ENCODE measurements at places on chromosomes 13 and 19.

GRCh38 chr13:32650705-32651311 is 64.6 kb downstream of the PDS5B start:
- DNase-seq, result peak; percentile 57

GRCh38 chr13:112688560-112689302 is 1.1 kb upstream of the ATP11A start:
- DNase-seq, result no peak

- no peak for DNase-seq
Measured at GRCh38 chr19:30541575-30541974, 169.4 kb downstream of the ZNF536 start.

DNA sequence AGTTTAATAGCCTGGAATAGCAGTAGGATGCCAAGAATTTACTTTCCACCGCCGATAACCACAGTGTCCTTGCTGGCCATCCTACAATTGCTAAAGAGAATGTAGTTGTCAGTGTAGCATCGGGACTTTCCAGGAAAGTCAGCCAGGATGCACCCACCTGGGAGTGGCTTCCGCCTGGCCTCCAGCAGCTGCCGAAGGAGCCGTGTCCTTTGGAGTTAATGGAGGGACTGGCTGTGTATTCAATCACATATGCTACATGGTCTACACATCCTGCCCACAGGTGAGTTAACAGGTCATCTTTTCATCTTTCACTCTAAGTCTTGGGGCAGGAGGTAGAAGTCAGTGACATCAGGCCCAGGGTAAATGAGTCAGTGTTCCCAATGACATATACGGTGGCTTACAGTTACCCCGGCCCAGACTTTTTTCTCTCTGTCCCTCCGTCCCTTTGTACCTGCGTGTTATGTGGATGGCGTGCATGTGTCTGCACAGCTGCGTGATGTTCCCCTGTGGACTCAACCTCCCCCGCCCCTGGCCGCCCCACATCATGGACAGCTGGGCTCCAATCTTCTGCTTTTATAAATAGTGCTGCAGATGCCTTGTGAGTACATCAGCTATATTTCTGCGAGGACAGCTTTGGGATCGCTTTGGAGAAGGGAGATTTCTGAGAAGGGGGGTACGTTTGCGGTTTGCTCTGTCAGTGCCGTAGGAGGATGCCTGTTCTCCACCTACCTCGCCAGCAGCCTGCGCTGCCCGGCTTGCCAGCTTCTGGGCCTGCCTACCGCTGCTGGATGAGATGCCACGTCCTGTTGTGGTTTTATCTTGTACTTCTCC is 63.1 kb downstream of the ATP11A start:
- peak; percentile 87 for DNase-seq

- DNase-seq, result no peak
Measured at GRCh38 chr19:44757735-44758505, 9.4 kb downstream of the BCL3 start.

DNA sequence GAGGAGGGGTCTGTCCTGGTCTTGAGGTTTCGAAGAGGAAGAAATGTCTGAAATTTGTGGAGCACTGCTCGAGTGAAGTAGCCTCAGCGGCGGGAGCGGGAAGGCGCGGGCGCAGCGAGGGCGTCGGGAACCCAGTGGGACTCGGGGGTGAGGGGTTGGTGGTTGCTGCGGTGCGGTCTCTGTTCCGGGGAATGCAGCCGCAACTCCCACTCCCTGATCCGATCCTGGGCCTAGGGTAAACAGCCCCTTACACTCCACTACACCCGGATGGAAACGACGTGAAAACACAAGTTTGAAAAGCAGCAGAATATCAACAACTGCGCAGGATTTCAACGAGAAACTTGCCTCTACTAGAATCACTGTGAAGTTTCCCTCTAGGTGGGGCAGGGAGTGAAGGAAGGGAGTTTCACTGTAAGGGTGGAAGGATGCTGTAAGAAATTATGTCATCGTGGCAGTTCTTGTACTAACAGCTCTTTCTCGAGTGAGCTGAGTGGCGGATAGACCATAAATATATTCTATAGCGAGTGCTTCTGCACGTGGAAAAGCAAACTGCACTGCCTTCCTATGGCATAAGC is 2.0 kb upstream of the KLF12 start:
- peak; percentile 36 for DNase-seq

- no peak for DNase-seq
Measured at GRCh38 chr13:62093984-62094780, 678.5 kb upstream of the PCDH20 start.

- DNase-seq, result no peak
Measured at GRCh38 chr19:33527125-33527524, 5.5 kb upstream of the PEPD start.

DNA sequence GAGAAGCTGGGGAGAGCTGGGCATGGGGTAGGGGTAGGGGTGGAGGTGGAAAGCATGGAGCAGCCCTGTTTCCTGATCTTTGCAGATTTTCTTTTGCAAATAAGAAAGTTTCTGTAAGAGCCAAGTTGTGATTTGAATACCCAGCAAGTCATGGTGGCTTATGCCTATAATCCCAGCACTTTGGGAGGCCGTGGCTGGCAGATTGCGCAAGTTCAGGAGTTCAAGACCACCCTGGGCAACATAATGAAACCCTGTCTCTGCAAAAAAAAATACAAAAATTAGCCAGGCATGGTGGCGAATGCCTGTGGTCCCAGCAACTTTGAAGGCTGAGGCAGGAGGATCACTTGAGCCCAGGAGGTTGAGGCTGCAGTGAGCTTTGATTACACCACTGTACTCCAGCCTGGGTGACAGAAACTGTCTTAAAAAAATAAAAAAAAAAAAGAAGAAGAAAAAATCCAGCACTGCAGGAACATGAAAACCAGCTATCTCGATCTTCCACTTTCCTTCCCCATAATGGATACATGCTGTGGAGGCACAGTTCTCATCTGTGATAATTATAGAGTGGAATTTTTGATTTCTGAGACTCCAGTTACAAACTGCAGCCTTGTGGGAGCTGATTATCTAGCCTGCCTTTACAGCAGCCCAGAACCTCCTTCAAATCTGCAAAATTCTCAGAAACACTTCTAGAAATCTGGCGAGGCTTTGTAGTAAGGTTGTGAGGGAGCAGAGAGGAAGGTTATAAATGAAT is 12.1 kb upstream of the TEX26 start:
- no peak for DNase-seq

DNA sequence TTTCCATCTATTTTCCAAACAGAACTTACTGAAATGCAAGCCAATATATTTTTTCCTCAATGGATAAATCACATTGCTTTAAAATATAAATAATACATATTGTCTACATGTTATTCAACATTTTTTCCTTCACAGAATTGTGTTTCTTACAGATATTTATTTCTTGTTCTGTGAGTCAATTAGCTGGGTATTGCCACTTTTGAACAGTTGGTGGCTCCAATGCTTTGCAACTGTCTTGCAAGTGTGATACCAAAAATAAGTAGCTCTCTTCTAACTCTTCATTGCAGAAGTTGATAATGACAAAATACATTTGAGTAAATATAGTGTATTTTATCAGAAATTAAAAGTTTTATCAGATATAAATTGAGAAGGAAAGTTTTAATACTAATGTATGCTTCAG is 17.1 kb upstream of the GPC5 start:
- DNase-seq, result no peak

DNA sequence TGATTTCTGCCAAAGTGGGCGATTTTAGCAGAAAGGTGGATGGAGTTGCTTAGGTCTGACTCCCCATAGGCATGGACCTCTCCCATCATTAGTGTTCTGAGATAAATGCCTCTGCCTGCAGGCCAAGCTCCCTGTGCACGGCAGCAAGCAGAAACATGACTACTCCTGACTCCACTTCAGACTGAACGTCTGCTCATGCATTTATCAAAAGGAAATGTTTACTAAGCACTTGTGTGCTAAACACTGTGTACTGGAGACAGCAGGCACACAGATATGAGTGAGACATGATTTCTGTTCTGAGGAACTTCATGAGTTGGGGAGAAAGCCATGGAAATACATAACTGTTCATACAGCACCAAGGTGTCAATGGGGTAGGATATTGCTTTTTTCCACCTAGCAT is 149.6 kb downstream of the MIPEP start:
- no peak for DNase-seq

DNA sequence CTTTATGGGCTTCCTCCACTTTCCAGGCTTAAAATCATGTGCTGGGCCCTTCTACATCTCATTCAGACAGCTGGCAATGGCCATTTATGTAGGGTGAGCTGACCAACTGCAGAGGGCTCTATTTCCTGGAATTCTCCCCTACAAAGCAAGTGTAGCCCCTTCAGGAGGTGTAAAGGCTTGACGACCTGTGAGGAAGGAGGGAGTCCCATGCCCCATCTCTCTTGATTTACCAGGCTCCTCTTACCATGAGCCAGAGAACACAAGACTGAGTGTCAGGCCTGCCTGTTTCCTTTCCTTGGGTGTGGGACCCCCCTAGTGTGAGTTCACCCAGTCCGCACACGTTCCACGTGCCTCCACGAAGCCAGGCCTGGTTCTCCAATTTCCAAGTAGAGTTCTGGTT is 16.6 kb downstream of the ZNF536 start:
- no peak for DNase-seq

GRCh38 chr19:17739121-17739875 is 12.0 kb upstream of the FCHO1 start:
- no peak for DNase-seq

DNA sequence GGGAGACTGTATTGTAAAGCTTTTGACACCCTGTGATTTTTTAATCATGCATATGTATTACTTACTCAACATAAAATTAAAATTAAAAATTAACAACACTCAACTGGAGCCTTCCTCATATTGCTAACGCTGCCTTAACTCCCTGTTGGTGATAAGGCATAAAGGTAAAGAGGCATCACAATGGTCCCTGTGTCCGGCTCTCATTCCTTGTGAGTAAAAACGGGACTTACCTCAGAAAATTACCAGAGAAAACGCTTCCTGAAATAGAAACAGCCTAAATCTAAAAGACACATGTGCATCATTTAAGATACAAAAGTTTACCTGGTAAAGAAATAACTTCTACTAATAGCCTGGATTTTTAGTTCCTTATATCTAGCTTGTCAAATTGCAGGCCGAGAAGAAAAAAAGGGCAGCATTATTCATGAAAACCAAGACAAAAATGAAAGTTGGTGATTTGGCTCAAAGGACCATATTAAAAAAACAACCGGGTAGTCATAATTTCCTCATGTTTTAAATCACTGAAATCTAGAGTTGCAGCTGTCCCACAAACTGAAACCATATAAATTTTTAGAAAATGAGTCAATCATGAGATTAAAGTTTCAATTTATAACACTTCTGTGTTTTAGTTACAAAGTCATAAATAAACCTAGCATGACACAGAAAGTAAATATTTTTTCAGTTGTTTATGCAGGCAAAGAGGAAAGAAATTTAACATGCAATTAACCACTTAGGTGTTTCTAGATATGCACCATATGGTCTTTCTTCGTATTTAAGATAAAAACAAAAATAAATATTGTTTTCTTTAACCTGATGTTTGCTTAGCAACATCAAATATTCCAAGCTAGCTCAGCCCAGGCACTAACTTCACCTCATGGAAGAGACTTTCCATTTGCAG is 94.7 kb downstream of the MIPEP start:
- peak; percentile 30 for DNase-seq

- DNase-seq, result no peak
Measured at GRCh38 chr13:63605403-63605802, 2189.8 kb upstream of the PCDH20 start.

DNA sequence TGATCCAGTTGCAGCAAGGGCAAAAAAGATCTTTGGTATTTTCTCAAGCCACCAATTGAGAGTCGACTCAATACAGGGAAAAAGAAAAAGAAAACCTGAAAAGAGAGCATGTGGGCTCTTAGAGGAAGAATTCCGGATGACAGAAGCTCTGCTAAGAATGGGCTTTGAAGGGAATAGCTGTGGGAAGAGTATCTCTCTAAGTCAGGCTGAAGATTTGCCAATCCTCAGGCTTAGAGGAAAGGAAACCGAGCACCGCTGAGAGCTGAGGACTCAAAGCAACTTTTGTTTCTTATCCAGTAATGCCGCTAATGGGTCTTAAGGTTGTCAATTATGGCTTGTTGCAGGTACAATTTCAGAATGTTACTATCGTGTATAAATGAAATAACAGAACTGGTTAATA is 166.4 kb downstream of the EFNB2 start:
- no peak for DNase-seq

DNA sequence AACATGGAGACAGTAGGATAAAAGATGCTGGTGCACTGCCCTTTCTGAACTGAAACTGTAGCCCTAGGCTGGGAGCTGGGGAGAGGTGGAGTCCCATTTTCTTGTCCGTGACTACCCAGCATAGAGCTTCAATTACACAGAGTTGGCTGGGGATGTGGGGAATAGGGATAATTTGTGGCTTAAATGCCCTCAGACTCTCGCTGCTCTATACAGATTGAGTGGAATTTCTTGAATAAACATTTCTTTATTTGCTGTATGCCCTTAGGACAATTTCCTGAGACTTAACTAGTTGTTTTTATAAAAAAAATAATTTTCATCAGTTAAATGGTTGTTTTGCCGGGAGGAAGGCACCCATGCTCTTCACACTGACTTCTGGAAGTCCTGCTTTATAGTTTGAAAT is 7.2 kb downstream of the IGFL2 start:
- DNase-seq, result no peak

DNA sequence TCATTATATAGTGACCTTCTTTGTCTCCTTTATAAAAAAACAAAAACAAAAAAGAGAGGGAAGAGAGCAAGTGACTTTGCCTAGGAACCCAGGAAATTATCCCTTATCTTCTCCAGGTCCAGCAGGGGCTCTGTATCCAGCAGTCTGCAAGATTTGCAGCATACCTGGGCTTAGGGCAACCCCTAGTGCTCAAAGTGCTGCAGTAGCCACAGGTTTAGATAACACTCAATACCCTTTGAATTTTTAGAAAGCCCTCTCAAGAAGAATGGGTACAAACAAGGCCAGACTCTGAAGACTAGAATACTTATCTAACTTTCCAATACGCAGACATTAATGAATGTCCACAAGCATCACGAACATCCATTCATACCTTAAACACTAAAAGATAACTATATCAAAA is 43.2 kb downstream of the CCNA1 start:
- no peak for DNase-seq

GRCh38 chr19:3374369-3375112 is 8.2 kb downstream of the NFIC start:
- peak; percentile 66 for DNase-seq

DNA sequence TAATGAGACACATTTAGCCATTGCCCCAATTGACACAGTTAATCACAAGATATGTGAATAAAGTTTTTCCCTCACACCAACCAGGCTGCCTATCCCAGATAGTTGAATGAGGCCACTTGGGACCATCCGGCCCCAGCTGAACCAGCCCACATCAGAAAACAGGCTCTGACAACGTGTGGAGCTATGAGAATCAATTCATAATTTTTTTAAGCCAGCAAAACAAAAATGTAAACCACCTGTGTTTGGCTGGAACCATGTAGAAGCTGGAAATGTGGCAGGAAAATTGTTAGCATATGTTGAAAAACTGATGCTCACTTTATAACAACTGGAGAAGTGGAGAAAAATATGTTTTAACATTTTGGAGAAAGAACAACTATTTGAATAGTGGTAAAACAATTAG is 1161.3 kb downstream of the SLITRK1 start:
- DNase-seq, result no peak

Measured in A172 (cell line).